ENCODE measurements at places on chromosomes 2 and 18.

DNA sequence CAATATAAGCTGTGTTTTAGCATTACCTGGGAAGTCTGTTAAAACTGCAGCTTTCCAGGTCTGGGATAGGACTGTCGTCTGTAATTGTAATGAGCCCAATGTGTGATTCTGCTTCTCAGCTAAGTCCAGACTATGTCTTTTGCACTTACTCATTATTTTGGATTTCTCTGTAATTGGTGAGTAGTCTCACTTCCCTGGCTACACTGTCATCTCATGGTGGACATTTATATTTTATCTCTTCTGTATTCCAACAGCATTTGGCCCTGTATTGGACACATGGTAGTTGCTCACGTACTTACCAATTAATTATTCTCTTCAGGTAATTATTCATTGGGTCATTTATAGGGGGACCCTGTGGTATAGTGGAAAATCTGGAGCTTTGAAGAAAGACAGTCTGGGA lies 28.0 kb downstream of the LHCGR start:
- no peak for DNase-seq

DNA sequence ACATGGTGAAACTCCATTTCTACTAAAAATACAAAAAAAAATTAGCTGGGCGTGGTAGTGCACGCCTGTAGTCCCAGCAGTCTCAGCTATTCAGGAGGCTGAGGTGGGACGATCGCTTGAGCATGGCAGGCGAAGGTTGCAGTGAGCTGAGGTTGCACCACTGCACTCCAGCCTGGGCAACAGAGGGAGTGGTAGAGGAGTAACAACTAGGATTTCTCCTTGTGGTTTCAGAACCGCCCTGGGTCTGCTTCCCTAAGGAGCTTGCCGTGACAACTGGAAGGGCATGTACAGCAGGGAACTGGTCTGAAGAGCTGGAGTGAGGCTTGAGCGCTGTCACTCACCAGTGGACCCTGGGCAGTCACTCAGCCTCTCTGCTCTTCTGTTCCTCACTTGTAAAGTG lies 29.1 kb downstream of the REEP1 start:
- no peak for DNase-seq

DNA sequence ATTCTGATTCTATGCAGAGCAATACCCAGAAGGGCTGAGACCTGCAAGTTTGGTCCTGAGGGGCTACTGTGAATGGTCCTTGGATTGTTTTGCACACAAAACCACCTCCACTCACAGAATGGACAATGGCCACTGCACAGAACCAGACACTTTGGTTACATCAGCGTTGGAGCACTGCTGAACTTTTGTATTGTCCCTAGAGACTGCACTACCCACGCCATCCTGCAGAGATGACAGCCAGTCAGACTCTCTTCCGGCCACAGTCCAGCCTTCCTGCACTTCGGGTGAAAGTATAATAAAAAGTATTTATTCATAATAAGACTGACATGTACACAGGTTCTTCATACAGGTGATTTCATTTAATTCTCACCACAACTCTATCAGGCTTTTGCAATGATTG lies 35.7 kb downstream of the CELF4 start:
- DNase-seq = no peak

GRCh38 chr2:13474538-13474937 lies 757.8 kb downstream of the TRIB2 start:
- no peak for DNase-seq

GRCh38 chr2:117562654-117563053 lies 251.8 kb upstream of the DDX18 start:
- DNase-seq = no peak

- DNase-seq = no peak
Measured at GRCh38 chr18:9519399-9519798, 44.1 kb downstream of the RALBP1 start.

GRCh38 chr18:56489893-56490292 lies 148.5 kb downstream of the TXNL1 start:
- DNase-seq = no peak

GRCh38 chr2:15155959-15156574 lies 405.1 kb downstream of the NBAS start:
- no peak for DNase-seq

DNA sequence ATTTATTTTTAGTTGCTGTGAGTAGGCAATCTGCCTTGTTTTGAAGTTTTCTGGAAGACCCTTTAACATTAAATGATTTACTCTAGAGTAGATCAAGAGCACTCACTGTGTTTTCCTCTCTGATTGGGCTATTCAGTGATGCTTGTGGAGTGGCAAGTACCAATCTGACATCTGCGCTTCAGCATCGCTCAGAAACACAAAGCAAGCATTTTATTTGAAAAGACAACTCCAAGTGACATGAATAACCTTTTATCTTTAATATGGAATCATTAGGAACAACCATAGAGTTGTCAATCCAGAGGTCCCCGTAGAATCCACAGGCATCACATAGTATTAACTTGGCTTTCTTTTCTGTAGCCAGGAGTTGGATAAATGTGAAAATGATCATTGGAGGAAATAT lies 114.7 kb downstream of the CPS1 start:
- no peak for DNase-seq

- no peak for DNase-seq
Measured at GRCh38 chr2:121491518-121491917, 39.2 kb upstream of the RNU4ATAC start.

GRCh38 chr2:7025082-7025481 lies 107.9 kb downstream of the RNF144A start:
- no peak for DNase-seq

GRCh38 chr2:217459680-217460405 lies 543.0 kb downstream of the TNS1 start:
- no peak for DNase-seq

GRCh38 chr2:178295115-178295514 lies 100.8 kb downstream of the OSBPL6 start:
- DNase-seq = no peak

DNA sequence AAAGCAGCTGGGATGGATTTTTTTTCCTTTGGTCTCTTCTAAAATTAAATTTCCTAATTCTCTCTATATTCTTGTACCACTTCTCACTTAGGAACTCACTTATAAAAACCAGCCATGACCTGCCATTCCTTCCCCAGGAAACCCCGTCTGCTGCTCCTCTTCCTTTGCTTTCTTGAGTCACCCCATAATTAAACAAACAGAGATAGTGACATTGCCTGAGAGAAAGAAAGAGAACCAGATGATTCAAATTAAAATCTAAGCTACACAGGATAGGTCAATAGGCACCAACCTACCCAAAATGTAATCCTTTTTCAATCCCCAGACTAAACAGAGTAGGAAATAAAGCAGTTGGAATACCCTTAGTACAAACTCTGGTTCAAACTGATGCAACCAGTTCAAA lies 9.7 kb downstream of the STK39 start:
- DNase-seq = no peak

DNA sequence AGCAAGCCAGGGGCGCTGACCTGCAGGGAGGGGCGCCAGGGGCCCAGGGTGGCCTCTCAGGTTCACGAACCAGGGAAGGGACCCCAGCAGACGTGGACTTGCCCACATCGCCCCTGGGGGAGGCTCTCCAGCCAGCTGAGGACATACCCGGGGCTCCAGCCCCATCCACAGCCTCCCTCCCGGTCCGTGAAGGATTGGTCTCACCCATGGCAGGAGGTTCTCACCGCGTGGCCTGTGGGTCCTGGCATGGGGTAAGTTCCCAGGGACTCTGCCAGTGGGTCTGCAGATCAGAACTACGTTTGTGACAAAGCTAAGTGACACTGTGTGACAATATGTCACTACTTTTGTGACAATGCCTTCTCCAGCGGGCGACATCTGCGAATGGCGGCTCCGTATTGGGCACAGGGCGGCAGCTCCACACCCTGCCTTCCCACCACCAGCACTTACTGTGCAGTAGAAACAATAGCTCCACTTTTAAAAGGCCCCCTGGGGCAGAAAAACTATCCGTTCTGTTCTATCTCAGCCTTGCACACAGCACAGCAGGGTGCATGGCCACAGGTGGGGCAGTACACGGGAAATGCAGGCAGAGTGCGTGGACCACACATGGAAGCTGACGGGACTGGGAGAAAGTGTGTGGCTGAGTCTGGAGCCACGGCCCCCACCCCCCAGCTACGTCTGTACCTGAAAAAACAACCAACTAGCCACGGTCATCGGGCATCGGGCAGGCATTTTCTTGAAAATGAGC lies 65.2 kb upstream of the CTDP1 start:
- DNase-seq = no peak

DNA sequence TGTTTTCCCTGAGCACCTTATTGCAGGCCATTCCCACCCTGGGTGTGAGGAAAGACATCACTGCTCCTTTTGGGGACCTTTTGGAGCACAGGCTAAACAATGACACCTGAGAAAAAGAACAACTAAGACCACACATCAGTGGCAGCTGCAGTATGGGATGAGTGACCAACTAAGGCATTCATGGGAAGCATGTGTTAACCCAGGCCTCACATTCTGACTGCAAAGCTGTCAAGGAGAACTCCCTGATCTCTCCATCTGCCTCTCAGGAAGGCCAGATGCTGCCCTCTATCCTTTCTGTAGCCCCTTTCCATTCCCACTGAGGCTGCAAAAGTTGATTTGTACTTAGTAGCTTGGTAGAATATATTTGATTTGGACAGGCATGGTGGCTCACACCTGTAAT lies 277.7 kb upstream of the FBXO11 start:
- no peak for DNase-seq

DNA sequence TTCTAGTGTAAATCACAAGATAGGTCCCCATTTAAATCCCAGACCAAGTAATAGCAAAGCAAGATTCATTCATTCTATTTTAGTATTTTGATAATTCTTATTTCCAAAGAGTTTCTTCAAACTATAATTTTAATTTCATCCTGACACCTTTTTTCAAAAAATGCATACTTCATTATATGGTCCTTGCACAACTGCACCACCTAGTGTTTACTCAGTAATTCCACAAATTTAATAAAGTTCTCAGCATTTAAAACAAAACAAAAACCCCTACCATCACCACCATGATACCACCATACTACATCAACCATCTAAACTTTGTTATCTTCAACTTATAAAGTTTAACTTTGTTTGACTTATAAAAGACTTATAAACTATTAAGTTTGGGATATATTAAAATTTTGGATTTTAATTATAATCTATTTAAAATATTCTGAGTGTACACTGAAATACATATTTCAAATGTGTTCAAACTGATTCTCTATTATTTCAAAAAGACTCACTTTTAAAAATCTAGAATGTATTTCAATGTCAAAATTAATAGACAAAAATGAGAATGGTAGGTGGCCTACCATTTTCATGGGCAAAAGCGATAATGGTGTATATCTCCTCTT lies 44.2 kb downstream of the WDPCP start:
- peak; percentile 34 for DNase-seq

DNA sequence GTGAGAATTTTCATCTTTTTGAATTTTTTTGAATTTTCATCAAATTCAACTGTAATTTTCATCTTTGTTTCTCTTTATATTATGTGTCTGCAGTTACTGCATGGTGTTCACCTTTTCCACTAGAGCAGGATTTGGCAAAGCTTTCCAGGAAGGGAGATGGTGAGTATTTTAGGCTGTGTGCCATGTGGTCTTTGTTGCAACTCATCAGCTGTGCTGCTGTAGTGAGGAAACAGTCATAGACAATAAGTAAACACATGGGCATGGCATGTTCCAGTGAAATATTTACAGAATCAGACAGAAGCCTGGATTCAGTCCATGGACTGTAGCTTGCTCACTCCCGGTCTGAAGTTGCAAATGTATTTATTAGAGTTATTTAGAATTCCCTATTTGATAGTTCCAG lies 120.4 kb downstream of the DCDC2C start:
- DNase-seq = no peak

DNA sequence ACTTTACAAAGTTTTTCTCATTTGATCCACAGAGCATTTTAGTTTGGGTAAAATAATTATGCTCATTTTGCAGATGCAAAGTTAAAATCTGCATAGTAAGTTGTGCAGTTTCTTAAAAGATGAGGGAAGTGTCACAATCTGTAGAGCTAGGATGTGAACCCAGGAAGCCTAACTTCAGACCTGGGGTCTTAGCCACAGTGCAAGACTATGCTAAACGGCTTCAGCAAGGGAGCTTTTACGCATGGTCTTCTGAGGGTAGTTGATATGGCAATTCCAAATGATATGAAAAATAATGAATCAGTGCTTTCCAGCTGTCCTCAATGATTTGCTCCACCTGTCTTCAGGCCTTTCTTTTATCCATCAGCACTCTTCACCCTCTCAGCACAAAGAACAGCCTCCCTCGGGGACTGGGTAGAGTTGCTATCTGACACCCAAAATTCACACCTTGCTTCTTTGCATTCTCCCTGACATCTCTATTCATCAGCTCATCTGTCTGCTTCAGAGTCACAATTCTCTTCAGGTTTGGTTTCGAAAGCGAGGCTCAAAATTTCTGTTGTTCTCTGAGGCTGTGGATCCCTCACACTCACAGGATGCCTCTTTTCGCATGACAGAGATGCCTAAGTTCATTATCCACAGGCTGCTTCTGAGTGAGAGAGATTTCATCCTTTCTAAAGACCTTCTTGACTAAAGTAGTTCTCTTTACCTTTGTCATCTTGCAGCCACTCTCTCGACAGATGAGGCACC lies 302.5 kb downstream of the NRXN1 start:
- no peak for DNase-seq

GRCh38 chr2:7676714-7677113 lies 759.5 kb downstream of the RNF144A start:
- DNase-seq = no peak

- DNase-seq = no peak
Measured at GRCh38 chr2:197248623-197249022, 62.0 kb downstream of the ANKRD44 start.

- no peak for DNase-seq
Measured at GRCh38 chr2:79774016-79774415, 261.2 kb downstream of the CTNNA2 start.

DNA sequence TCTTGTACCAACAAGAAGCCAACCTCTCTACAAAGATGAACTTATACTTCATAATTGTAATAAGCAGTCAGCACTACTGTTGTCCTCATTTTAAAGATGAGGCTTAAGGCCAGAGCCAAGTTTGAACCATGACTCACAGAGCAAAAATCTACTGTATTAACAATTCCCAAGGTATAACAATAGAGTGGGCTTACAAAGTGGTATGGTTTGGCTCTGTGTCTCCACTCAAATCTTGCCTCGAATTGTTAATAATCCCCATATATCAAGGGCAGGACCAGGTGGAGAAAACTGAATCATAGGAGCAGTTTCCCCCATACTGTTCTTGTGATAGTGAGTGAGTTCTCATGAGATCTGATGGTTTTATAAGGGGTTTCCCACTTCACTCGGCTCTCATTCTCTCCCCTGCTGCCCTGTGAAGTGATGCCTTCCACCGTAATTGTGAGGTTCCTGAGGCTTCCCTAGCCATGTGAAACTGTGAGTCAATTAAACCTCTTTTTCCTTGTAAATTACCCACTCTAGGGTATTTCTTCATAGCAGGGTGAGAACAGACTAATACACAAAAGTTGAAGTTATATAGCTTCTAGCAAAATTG lies 19.5 kb downstream of the MRPL44 start:
- no peak for DNase-seq

- DNase-seq = no peak
Measured at GRCh38 chr2:220941683-220942082, 630.4 kb downstream of the EPHA4 start.

DNA sequence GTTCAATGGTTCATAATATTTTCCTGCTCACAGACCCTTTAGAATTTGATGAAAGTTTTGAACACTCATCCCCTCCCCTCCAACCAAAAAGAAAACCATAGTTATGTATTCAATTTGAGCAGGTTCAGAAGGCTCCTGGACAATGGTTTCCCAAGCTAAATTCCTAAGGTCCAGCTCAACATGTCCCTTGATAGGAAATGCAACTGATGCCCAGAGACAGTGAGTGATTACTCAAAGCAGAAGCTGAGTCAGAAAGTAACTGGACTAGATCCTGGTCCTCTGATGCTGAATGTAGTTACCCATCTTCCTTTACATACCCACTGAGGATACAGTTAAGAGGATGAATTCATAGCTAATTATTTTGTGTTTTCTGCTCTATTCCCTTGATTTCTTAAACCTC lies 218.9 kb upstream of the NCKAP5 start:
- DNase-seq = no peak

Measured in RWPE1 (cell line).